Amniotic stem cell (primary cell): ENCODE measurements at places on chromosomes 5 and 9.

DNA sequence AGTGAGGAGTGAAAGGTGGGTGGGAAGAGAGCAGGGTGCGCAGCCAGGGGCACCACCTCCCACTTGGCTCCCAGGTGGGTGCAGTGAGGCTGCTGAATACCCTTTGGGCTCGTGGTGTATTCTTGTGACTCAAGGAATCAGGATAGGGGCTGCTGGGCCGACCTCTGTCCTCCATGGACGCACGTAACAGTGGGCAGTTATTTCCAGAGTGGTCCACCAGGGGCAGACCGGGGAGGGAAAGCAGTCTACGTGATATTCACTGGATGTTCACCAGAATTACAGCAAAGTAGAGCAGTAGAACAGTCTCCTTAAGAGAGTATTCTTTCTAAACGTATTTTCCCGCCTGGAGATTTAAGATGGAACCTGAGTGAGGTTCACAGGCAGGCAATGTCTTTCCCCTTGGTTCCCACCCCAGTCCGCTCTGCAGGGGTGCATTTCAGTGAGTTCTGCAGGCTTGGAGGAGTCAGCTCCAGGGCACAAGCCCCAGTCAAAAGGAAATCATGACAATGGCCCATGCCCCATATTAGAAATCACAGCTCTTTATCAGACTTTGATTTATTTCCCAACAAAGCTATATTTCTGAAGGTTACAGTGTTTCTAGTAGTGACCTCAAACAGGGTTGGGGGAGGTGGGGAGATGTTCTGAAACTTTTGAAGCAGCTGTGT lies 88.7 kb downstream of the SYK start:
- DNase-seq: no peak

DNA sequence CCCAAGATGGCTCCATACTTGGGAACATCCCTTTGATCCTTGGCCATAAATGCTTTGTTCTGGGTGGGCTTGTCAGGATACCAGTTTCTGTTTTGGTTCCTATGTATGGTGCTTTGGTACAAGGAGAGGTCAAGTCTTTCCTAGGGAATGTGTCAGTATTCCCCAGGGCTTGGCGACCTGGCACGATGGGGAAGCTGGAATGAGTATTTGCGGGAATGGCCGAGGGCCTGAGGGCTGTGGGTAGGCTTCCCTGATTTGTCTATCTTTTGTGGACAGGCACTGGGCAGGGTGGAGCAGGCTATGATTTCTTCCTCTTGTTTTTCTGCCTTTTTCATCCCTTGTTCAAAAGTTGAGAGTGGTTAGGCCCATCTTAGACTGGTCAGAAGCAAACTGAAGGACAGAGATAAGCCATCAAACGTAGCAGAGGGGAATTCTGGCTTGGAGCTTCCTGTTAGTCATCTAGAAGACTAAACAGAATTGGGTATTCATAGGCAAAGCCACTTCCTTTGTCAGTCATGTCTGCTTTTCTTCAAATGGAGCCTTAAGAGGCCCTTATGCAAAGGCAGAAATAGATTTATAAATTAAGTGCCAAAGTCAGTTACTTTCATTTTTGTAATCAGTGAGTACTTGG lies 13.7 kb downstream of the DOCK2 start:
- no peak for DNase-seq

DNA sequence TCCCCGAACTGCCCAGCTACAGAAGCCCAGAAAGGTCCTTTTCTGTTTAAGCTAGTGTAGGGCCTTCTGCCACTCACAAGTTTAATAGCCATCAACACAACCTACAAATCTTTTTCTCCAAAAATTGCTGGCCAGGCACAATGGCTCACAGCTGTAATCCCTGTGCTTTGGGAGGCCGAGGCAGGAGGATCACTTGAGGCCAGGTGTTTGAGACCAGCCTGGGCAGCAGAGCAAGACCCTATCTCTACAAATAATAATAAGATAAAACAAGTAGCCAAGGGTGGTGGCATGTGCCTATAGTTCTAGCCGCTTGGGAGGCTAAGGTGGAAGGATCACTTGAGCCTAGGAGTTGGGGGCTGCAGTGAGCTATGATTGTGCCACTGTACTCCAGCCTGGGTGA lies 176.4 kb downstream of the HSD17B3 start:
- DNase-seq: no peak

DNA sequence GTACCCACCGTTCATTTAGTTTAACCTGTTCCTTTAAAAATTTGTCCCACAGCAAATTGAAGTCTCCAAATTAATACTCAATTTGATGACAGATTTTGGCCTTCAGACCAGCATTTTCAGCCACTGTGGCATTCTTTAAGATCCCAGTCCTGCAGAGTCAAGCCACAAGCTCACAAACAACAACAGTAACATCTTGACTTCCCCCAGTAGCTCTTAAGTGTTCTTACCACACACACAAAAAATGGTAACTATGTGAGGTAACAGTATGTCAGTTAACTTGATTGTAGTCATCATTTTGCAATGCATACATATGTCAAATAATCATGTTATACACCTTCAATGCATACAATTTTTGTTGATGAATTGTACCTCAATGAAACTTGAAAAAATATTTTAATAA lies 247.9 kb downstream of the LURAP1L start:
- DNase-seq: no peak
